Anterior cingulate cortex (tissue), 58 donors: ENCODE measurements at places on chromosomes 5 and 9.

- DNase-seq, result no peak
Measured at GRCh38 chr9:794386-794785, 47.1 kb upstream of the DMRT1 start.

GRCh38 chr9:133506653-133507038 lies 18.1 kb downstream of the MYMK start:
- no peak for DNase-seq

DNA sequence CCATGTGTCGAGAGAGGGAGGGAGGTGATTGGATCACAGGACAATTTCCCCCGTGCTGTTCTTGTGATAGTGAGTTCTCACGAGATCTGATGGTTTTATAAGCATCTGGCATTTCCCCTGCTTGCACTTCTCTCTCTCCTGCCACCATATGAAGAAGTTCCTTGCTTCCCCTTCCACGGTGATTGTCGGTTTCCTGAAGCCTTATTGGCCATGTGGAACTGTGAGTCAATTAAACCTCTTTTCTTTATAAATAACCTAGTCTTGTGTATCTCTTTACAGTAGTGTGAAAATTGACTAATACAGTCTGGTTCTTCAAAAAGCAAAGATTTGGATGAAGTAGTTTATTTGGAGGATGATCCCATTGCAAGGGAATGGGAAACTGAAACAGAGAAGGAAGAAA lies 11.3 kb upstream of the MIER3 start:
- DNase-seq, result no peak

GRCh38 chr5:123951582-123951977 lies 439.6 kb downstream of the CSNK1G3 start:
- DNase-seq, result no peak

GRCh38 chr5:76547242-76547890 lies 75.8 kb downstream of the F2RL2 start:
- DNase-seq, result no peak

DNA sequence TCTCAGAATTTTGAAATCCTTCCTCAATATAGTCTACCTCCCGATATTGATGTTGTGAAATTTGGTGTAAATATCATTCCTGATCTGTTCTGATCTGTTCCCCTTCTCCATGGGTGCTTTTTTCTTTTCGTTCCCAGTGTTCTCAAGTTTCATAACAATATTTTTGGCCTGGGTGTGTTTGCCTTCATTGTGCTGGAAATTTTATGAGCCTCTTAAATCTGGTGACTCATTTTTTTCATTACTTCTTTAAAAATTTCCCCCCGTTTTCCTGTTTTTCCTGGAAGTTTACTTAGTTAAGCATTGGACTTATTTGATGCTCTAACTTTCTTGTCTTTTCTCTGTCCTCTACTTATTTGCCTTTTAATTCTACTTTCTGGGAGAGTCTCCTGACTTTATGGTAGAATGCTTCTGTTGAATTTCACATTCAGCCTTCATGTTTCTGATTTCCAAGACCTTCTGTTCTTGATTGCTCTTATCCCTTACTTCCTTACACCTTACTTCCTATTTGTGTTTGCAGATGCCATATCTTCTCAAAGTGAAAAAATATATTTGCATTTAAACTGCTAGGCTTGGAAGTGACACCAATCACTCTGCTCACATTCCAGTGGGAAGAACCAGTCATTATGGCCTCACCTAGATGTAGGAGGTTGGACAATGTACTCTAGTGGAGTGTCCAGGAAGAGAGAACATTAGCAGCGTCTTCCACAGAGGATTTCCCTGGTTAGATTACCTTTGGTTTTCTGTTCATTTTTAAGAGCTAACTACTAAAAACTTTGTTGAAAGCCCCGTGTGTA lies 441.9 kb downstream of the ARHGEF28 start:
- DNase-seq, result no peak

- DNase-seq, result no peak
Measured at GRCh38 chr5:115657881-115658233, 32.0 kb upstream of the TMED7 start.

DNA sequence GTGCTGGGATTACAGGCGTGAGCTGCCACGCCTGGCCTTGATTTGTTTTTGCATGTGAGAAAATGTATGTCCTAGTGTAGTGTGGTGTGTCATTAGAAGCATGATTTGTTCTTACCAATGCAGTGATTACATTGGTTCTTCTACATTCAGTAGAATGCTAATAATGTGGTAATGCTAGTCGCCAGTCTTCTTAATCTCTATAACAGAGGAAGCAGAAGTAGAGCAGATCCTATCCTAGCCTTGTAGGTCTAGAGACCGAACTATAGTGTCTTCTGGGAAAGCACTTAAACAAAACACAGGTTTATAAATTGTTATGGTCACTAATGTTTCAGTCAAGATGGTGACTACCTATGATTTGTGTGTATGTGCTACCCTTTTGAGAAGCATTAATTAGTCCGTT lies 197.5 kb upstream of the DMRT1 start:
- no peak for DNase-seq

DNA sequence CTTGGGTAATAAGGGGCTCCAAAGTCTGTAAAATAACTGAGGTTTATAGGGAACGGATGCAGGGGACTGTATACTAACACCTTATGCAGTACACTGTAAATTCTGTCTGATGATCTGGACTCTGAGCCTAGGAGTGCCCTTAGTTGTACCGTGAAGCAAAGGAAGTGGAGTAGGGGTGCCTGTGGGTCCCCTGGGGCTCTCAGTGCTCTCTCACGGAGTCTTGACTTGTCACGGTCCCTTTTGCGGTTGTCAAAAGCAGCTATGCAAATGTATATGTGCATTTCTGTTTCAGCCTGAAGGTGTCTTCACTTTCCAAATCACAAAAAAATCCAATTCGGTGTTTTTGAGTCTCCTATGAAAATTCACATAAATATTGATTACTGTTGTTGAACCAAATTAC lies 17.8 kb downstream of the DMRT1 start:
- no peak for DNase-seq

- no peak for DNase-seq
Measured at GRCh38 chr9:85647571-85647970, 94.2 kb downstream of the AGTPBP1 start.

GRCh38 chr9:69380811-69381210 lies 55.8 kb downstream of the ENTREP1 start:
- no peak for DNase-seq

DNA sequence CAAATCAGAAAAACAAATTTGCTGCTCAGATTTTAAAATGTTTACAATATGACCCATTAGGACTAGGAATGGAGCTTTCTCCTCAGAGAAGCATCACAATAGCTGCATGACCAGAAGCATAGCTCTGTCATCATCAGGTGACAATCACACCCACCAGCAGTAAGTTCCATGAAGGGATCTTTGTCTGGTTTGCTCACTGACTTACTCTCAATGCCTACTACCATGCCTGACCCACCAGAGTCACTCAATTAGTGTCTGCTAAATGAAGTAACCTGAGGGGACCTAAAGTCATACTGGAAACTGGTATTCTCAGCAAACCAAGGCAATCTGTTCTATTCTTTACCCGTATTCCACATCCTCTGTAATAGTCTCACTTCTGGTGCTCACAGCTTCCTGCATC lies 7.7 kb downstream of the ERMP1 start:
- DNase-seq, result no peak
